ENCODE measurements at places on chromosomes 7 and 10. TPM values are rescaled to one million over a fixed set of nuclear protein-coding genes. Genes with fewer than 3 reads are reported as not detected.
A peak's percentile ranks its signal among the peaks of the same experiment; 100 is the strongest.

GRCh38 chr10:96910488-96911395 lies 78.6 kb downstream of the LCOR start:
- DNase-seq: peak; percentile 42
- peaks cover 10% of the 10 kb centered on the region for H3K4me1 ChIP-seq
- no peak overlapping the region for H3K4me3 ChIP-seq
- H3K36me3 ChIP-seq: peaks cover 22% of the 10 kb centered on the region
- H3K27me3 ChIP-seq: no peaks in the 10 kb centered on the region

- H3K27me3 ChIP-seq: no peaks in the 10 kb centered on the region
- H3K36me3 ChIP-seq: no peaks in the 10 kb centered on the region
- no peak overlapping the region for H3K4me3 ChIP-seq
- no peak for DNase-seq
- H3K4me1 ChIP-seq: no peaks in the 10 kb centered on the region
Measured at GRCh38 chr7:53209129-53209528, 173.7 kb downstream of the POM121L12 start.

GRCh38 chr10:51629934-51630639 lies 69.3 kb downstream of the CSTF2T start:
- no peak for DNase-seq
- H3K27ac ChIP-seq: no peak overlapping the region
- no peak overlapping the region for H3K4me3 ChIP-seq
- no peaks in the 10 kb centered on the region for H3K36me3 ChIP-seq
- no peaks in the 10 kb centered on the region for H3K4me1 ChIP-seq

DNA sequence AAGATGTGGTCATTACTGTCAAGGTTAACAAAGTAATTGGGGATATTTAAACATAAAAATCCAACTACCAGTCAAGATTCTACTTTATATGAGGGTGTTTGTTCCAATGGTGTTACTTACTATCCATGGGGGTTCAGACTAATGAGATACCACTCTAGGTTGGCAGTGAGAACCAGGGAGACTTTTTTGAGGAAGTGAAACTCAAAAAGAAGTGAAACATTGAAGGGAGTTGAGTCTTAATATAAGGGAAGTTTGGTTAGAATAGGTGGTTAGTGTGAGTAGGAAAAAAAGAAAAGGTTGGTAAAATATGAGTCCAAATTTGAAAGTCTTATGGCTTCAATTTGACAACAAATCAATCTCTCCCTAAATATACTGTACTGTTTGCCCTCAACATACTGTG lies 123.6 kb upstream of the ANK3 start:
- no peaks in the 10 kb centered on the region for H3K27me3 ChIP-seq
- no peak overlapping the region for H3K27ac ChIP-seq
- no peak overlapping the region for H3K4me3 ChIP-seq
- no peaks in the 10 kb centered on the region for H3K4me1 ChIP-seq
- no peak for DNase-seq
- H3K36me3 ChIP-seq: peaks cover 4% of the 10 kb centered on the region

- no peaks in the 10 kb centered on the region for H3K27me3 ChIP-seq
- H3K27ac ChIP-seq: no peak overlapping the region
- no peaks in the 10 kb centered on the region for H3K4me1 ChIP-seq
- DNase-seq: no peak
Measured at GRCh38 chr7:128974241-128974934, 36.7 kb downstream of the IRF5 start.

DNA sequence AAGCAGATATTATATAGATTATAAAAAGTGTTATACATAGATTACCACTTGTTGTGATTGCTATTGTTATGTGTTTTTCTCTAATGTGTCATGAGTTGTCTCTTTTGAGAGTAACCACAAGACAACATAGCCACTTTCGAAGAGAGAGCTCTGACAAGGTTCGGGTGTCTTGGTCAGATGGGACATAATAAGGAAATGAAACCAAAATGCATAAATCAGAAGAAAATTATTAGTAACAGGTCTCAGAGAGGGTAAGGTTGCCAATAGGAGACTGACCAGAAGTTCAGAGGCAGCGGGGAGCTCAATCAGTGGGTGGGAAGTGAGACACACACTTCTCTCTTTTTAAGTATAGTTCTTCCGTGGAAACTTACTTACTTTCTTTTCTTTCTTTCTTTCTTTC lies 639.2 kb upstream of the POT1 start:
- no peaks in the 10 kb centered on the region for H3K27me3 ChIP-seq
- H3K4me3 ChIP-seq: no peak overlapping the region
- H3K27ac ChIP-seq: no peak overlapping the region

DNA sequence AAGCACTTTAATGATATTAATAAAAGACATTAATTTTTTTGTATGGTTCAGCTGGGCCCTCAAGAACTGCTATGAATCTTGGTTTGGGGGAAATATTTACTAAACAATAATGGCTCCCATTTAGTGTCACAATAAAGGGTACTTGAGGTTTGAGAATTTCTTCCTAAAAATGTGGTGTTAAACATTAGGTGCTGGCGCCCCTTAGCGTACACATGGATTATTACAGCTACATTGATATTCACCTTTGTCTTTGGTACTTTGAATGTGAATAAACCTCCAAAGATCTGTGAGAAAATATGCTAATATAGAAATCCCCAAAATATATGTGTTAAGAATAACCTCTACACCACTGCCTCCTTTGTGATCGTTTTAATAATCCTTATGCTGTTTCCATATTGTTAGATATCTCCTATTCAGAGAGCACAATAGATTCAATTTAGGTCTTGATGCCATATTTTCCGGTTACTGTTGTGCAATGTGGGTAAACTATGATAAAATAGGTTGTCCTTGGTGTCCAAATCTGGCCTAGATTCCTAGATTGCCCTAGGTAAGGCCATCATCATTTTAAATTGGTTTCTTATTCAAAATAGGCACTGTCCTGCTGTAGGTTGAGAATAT lies 161.8 kb upstream of the CACNA2D1 start:
- no peak overlapping the region for H3K27ac ChIP-seq
- no peaks in the 10 kb centered on the region for H3K4me1 ChIP-seq
- H3K36me3 ChIP-seq: no peaks in the 10 kb centered on the region
- DNase-seq: peak; percentile 7
- no peaks in the 10 kb centered on the region for H3K27me3 ChIP-seq

DNA sequence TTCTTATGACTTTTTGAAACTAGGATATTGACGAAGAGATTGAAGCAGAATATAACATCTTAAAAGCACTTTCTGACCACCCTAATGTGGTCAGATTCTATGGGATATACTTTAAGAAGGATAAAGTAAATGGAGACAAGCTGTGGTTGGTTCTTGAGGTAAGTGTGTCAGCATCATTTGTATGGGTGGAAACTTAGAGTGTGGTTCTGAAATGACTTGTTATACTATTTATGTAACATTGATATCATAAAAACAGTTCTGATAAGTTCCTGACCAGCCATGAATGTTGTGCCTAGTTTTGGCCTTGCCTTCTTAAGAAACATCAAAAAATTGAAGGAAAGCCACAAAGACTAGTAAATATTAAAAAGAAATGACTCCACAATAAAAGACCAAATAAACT lies 20.8 kb downstream of the MYO3A start:
- H3K27me3 ChIP-seq: no peaks in the 10 kb centered on the region
- no peaks in the 10 kb centered on the region for H3K36me3 ChIP-seq
- no peak overlapping the region for H3K4me3 ChIP-seq
- no peaks in the 10 kb centered on the region for H3K4me1 ChIP-seq
- DNase-seq: no peak

DNA sequence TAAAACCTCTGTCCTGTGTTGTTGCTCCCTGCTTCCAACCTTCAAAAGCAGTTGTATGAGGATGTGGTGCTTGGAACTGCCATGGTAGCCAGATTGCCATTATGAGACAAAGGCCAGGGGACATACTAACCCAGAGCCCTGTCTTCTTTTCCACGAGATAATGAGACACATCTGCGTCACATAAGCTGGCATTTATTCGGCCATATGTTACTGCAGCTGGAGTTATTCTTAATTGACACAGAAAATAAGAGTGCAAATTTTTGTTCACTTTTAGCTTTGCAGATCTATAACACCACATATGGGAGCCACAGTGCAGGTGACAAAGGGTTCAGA lies 15.5 kb upstream of the PDLIM1 start:
- H3K27me3 ChIP-seq: peaks cover 13% of the 10 kb centered on the region
- no peak overlapping the region for H3K4me3 ChIP-seq
- H3K4me1 ChIP-seq: peaks cover 23% of the 10 kb centered on the region
- H3K27ac ChIP-seq: no peak overlapping the region
- H3K36me3 ChIP-seq: peaks cover 4% of the 10 kb centered on the region
- no peak for DNase-seq

DNA sequence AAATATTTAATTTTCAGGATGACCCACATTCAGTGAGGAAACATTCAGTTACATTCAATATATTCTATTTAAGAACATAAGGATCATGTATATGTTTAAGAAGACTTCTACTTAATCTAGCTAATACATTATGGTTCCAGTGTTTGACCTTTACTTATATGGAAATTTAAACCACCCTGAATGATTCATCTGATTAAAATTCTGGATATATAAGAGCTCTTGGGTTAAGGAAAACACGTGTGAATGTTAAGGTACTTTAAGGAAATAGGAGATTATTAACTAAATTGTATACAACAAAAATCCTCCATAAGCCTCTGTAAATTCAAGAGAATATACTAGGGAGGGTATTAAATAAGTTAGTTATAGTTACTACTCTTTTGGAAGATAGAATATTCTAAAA lies 40.9 kb downstream of the HDAC9 start:
- H3K4me3 ChIP-seq: no peak overlapping the region
- no peak for DNase-seq
- H3K4me1 ChIP-seq: no peaks in the 10 kb centered on the region
- H3K27ac ChIP-seq: no peak overlapping the region
- no peaks in the 10 kb centered on the region for H3K27me3 ChIP-seq
- H3K36me3 ChIP-seq: no peaks in the 10 kb centered on the region

GRCh38 chr7:36155811-36156361 lies 2.8 kb downstream of the EEPD1 start:
- H3K4me3 ChIP-seq: no peak overlapping the region
- no peak overlapping the region for H3K27ac ChIP-seq
- H3K4me1 ChIP-seq: peaks cover 24% of the 10 kb centered on the region
- H3K27me3 ChIP-seq: no peaks in the 10 kb centered on the region
- no peaks in the 10 kb centered on the region for H3K36me3 ChIP-seq
- DNase-seq: no peak

GRCh38 chr10:86830043-86830591 lies 73.7 kb downstream of the BMPR1A start:
- DNase-seq: no peak
- H3K4me3 ChIP-seq: no peak overlapping the region
- H3K4me1 ChIP-seq: no peaks in the 10 kb centered on the region

DNA sequence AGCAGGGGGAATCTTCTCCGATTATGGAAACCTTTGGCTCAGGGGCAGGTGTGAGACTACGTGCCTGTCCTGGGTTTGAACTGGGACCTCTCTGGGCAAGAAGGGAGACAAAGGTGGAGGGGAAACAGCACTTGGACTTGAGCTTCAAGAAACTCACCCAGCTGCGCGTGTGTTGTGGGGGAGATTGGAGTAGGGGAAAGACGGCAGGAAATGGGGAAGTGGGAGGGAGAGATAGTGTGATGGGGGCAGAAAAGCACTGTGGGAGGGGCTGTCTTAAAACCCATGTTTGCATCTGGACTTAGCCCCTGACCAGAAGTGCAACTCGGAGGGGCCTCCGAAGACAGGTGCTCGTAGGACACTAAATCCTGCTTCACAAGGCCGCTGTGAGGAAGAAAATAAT lies 107.0 kb downstream of the HIP1 start:
- peaks cover 7% of the 10 kb centered on the region for H3K27me3 ChIP-seq
- H3K27ac ChIP-seq: no peak overlapping the region
- H3K4me1 ChIP-seq: no peaks in the 10 kb centered on the region
- no peak overlapping the region for H3K4me3 ChIP-seq
- DNase-seq: no peak

- H3K27me3 ChIP-seq: no peaks in the 10 kb centered on the region
- no peaks in the 10 kb centered on the region for H3K36me3 ChIP-seq
- DNase-seq: no peak
- no peak overlapping the region for H3K27ac ChIP-seq
Measured at GRCh38 chr7:134832367-134832766, 52.9 kb downstream of the CALD1 start.

DNA sequence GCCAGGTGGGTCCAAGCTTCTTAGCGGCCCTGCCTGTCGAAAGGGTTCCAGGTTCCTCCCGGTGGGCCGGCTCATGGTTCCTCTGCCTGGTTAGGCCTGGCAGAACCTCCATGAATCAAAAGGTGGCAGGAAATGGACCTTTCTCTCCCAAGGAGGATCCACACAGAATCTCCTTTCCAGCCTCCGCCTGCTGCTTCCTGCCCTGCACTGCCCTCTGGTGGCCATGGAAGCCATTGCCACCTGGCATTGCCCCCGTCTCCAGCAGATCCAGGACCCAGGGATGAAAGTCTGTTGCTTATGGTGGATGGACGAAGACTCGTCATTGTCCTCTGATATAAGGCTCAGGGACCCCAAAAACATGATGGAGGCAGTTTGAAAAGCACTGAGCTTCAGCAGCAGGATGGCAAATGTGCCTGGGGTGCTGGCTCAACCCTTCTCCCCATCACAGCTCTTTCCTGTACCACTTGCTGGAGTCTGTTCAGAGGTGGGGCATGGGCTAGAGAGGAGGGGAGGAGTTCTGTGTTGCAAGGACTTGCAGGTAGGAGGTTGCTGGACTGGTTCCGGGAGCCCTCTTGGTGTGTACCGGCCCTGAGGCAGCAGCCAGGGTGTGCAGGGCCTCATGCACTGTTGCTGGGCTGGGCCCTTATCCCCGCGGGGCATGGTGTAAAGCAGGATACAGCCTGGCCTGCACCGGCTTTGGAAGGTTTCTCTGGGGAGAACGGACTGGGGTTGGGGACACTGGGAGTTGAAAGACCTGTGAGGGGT lies 11.3 kb upstream of the INMT start:
- peaks cover 5% of the 10 kb centered on the region for H3K36me3 ChIP-seq
- no peak overlapping the region for H3K4me3 ChIP-seq
- peak overlapping the region; percentile 19 for H3K27ac ChIP-seq

GRCh38 chr7:28246921-28247461 lies 66.4 kb upstream of the JAZF1 start:
- H3K27ac ChIP-seq: no peak overlapping the region
- no peak overlapping the region for H3K4me3 ChIP-seq
- DNase-seq: no peak
- no peaks in the 10 kb centered on the region for H3K4me1 ChIP-seq

GRCh38 chr10:128470321-128470965 lies 344.2 kb upstream of the MKI67 start:
- no peaks in the 10 kb centered on the region for H3K4me1 ChIP-seq
- no peak for DNase-seq
- H3K27ac ChIP-seq: no peak overlapping the region
- no peaks in the 10 kb centered on the region for H3K27me3 ChIP-seq

DNA sequence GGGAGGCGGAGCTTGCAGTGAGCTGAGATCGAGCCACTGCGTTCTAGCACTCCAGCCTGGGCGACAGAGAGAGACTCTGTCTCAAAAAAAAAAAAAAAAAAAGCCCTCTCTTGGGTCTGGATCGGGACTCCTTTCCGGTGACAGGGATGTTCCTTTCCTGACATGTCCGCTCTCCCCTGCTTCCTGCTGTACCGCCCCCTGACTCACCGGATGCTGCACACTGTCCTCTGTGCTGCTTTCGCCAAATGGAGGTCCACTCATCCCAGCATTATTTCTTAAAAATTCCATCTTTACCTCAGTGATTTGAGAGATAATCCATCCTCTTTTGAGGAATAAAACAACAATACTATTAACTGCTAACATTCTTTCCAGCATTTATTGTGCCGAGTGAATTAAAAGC lies 113.8 kb upstream of the EEPD1 start:
- H3K27ac ChIP-seq: no peak overlapping the region
- no peaks in the 10 kb centered on the region for H3K36me3 ChIP-seq
- no peaks in the 10 kb centered on the region for H3K4me1 ChIP-seq
- H3K27me3 ChIP-seq: peaks cover 2% of the 10 kb centered on the region
- no peak overlapping the region for H3K4me3 ChIP-seq
- no peak for DNase-seq

Gene LGI1
- total RNA-seq: not detected

Gene CYP2C19
- not detected for total RNA-seq

Gene PON1
- total RNA-seq: not detected

Gene FANK1
- 0.35 TPM for total RNA-seq

Gene OR2A12
- total RNA-seq: not detected

Gene ARPC1B
- total RNA-seq: 361 TPM

Gene MINDY4
- total RNA-seq: 1.8 TPM

Data from activated CD4-positive, alpha-beta T cell treated with anti-CD3 and anti-CD28 coated beads, Interleukin-2, amount 10 ng/mL, durations not matched to agents 7 days and 5 days (primary cell).